KBM-7 (cell line): ENCODE measurements at places on chromosomes 16 and 17.

DNA sequence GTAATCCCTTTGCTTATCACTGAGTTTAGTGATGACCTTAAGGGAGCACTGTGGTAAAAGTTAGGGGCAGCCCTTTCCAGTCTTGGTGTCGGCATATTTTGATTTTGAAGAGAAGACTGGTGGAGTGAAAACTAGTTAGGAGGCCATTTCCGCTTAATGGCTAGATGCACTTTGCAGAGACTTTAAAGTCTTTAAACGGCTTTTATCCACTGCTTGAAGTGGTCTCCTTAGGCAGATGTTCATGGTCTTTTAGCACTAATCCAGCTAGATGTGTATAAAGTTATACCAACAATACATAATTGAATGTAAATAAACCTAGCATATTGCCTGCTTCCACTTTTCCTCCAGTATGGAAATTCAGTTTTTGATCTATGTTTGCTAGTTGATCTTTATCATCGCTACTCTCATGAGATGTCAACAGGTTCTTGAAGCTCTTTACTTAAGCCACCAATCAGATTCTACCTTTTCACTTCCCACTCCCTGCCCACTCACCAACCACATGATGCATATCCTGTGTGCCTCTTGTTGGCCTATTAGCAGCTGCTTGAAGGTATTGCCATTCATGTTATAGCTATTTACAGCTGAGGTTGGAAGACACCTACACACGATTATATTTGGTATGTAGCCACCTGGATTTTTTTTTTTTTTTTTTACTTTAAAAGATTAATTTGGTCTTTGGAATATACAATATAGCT is 132.0 kb downstream of the NLK start:
- peak; percentile 70 for DNase-seq

DNA sequence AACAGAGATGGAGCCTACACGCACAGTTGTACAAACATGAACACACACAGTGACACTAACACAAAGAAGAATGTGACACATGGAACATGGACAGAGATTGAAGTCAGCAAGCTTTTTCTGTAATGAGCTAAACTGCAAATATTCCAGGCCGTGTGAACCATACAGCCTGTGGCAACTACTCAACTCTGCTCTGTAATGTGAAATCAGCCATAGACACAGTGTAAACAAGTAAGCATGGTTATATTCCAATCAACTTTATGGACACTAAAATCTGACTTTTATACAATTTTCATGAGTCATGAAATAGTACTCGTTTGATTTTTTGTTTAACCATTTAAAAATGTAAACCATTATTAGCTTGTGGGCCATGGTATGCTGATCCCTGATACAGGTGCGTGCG is 120.2 kb downstream of the SMG6 start:
- DNase-seq: no peak

DNA sequence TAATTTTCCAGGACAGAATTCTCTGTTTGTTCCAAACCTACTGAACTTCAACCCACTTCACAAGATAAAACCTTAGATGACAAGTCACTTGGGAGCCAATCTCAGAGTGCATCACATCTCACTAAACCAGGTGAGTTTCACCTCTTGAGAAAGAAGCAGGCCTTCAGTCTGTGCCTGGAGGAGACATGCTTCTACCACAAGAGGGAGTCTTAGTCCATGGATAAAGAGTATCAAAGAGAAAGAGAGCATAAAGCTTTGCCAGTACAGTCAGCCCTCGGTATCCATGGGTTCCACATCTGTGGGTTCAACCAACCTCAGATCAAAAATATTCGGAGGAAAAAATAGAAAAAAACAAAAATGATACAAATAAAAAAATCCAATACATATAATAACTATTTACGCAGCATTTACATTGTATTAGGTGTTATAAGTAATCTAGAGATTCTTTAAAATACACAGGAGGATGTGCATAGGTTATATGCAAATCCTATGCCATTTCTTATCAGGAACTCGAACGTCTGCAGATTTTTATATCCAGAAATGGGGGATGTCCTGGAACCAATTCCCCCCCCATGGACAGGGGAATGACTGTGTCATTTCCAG is 37.7 kb downstream of the DUSP14 start:
- DNase-seq: peak; percentile 56

DNA sequence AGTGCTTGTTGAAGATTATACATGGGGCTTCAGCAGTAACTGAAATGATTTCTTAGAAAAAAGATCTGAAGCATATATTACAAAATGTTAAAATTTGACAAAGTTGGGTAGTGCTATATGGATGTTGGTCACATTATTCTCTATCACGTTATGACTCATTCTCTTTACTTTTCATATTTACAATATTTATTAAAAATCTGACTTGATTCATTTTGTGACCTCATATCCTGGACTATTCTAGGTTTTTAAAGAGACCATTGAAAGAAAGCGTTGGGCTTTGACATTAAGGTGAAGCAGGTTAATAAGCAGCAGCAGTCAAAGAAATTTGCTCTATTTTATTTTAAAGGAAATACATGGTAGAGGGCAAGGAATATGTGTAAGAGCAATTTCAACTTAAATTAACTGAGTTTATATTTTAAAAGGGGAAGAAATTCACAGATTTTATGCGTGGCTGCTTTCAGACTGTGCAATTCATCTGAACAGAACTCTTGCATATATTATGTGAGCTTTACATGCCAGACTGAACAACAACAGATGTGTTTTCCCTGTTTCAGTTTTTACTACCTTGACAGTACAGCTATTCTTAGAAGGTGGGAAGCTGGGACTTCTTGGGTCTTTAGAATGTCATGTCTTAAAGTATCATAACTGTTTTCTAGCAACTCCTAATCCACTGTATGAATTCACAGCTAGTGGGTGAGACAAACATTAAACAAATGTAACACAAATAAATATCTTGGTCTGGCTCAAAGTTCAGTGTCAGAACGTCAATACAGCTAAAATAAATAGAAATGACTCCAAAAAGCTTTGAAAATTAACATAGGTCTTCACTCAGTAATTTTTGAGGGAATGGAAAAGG is 10.4 kb upstream of the FAM20A start:
- no peak for DNase-seq

- no peak for DNase-seq
Observed at GRCh38 chr17:64982139-64982915, 63.0 kb upstream of the LRRC37A3 start.

DNA sequence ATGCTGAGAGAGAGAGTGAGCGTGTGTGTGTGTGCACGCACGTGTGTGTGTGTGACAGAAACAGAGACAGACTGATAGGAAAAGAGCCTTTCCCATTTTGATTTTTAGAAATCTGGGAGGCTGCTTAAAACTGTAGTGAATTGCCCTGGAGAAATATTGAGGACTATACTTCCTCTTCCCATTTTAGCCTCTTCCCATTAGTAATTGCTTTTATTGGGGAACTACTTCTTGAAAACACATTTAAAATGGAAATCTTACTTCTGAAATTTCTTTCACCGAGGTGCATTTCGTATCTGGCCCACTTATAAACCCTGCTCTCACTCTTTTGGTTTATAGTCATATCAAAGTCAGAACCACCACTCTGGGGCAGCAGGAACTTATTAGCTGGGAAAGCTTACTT is 47.1 kb downstream of the NUP93 start:
- no peak for DNase-seq

GRCh38 chr17:79039171-79039570 is 15.2 kb downstream of the C1QTNF1 start:
- DNase-seq: no peak

- no peak for DNase-seq
Observed at GRCh38 chr16:24854607-24855171, 8.9 kb downstream of the SLC5A11 start.

- DNase-seq: no peak
Observed at GRCh38 chr17:28125526-28126378, 83.3 kb downstream of the NLK start.

- no peak for DNase-seq
Observed at GRCh38 chr17:75285123-75285522, 4.1 kb downstream of the SLC25A19 start.

DNA sequence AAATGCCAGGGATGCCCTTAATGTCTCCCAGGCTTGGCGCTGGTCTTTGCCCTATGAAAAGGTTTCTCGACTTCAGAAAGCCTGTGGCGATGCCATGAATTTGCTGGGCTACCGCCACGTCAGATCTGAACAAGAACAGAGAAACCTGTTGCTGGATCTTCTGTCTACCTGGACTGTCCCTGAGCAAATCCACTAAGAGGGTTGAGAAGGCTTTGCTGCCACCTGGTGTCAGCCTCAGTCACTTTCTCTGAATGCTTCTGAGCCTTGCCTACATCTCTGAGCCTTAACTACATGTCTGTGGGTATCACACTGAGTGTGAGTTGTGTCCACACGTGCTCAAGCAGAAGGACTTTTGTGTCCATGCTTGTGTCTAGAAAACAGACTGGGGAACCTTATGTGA is 11.4 kb downstream of the CHST4 start:
- peak; percentile 50 for DNase-seq

GRCh38 chr16:12494661-12495060 is 309.0 kb downstream of the CPPED1 start:
- DNase-seq: no peak

DNA sequence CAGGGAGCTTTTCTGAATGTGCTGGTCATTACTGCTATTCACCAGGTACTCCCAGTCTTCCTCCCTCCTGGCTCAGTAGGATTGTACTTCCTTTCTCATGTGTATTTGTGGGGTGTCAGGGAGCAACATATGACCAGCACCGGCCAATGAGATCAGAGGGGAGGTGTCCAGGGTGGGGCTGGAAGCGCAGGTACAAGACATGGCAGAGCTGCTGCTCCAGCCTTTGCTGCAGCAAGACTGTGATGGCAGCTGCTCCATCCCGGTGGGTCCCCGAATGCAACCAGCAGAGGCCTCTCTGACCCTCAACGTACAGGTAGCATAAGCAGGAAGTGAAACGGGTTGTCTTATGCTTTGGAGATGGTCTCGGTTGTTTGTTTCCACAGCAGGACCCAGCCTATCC is 53.8 kb upstream of the CACNG5 start:
- no peak for DNase-seq

- no peak for DNase-seq
Observed at GRCh38 chr16:85611194-85611443, 2.0 kb upstream of the GSE1 start.

DNA sequence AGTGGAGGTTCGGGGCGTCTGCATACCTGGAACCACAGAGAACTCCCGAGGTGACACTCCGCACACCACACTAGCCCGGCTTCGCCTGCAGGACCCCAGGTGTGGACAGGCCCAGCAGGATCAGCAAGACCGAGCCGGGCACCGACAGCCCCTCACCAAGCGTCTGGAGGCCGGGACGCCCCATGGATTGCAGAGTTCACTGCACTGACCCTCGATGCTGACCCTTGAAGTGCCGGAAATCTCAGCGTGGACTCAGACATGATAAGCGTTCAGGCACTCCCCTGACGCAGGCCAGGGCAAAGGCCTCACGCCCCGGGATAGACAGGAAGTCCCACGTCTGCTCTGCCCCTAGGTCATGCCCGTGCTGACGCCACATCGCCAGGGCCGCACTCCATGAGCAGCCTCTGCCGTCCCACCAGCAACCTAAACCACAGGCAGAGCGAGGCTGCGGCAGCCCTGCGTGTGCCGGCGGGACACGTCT is 26.0 kb downstream of the ACSF3 start:
- no peak for DNase-seq

DNA sequence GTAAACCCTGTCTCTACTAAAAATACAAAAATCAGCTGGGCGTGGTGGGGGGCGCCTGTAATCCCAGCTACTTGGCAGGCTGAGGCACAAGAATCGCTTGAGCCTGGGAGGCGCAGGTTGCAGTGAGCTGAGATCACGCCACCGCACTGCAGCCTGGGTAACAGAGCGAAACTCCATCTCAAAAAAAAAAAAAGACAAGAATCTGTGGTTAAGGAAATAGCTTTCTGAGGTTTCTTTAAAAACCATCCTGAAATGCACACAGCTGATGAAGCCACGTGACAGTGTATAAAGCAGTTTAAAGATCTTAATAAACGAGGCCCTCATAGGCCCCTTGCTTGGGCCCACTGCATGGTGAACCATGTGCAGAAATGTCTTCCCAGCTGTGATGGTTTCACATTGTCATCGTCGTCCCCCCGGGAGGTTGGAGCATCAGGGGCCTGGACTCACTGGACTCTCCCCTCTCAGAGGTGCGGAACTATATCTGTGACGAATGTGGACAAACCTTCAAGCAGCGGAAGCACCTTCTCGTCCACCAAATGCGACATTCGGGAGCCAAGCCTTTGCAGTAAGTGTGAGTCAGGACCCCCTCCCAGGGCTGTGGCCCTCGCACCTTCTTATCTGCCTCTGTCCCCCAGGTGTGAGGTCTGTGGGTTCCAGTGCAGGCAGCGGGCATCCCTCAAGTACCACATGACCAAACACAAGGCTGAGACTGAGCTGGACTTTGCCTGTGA is 16.2 kb downstream of the ZNF276 start:
- no peak for DNase-seq

DNA sequence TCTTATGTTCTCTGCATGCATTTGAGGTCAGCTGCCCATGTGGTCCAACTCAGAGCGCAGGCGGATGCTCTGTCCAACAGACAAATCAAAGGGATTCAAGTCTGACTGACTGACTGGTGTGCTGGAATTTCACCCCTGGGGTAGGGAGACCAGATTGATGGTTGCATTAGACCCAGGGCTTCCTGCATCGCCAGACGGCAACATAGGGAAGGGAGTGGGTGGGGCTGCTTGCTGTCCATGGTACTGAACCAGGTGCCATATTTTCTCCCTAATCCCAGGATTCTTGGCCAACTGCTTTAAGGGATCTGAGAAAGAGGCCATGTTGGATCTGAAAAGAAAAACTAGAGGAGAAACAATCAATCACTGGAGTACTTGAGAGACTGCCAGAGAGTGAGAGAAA is 332.0 kb downstream of the XYLT1 start:
- peak; percentile 12 for DNase-seq

DNA sequence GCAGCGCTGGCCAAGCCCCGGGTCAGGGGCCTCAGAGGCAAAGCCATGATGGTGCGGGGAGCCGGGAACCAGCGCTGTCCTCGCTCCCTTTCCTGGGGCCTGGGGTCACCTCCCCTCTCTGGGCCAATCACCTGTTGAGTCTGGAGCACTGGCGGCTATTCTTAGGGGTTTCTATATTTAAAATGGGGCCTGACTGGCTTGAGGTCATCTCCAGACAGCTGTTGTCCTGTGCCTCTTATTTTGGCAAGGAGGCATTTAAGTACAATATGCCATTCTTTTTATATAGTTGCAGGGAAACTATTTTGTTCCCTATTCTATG is at the start of gene COX6A2:
Gene COX6A2 (minus strand): TSS at position 82 of the 319 bp plus-strand sequence. CDS start 35 bp downstream, at position 47.
- no peak for DNase-seq

DNA sequence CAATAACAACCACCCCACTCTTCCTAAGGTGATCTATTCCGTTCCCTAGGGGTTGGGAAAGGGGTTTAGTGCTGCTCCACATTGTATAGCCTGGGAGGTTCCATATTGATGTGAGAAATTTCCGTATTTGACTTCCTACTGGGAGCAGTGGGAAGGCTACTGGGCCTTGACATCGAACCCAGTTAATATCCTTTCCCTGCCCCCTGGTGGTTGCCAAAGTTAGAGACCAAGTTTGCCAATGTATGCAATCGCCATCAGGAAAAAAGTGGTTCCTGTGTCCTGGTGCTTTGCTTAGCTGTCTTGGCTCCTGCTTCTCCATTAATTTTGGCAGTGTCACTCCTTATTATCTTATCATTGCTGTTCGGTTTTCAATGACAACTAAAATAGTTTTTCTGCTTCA is 914.9 kb downstream of the KCNJ2 start:
- DNase-seq: peak; percentile 35

GRCh38 chr16:50697881-50698767 is 4.7 kb downstream of the NOD2 start:
- DNase-seq: no peak
